Liver (tissue), 10 donors: ENCODE measurements at places on chromosomes 4 and X.

DNA sequence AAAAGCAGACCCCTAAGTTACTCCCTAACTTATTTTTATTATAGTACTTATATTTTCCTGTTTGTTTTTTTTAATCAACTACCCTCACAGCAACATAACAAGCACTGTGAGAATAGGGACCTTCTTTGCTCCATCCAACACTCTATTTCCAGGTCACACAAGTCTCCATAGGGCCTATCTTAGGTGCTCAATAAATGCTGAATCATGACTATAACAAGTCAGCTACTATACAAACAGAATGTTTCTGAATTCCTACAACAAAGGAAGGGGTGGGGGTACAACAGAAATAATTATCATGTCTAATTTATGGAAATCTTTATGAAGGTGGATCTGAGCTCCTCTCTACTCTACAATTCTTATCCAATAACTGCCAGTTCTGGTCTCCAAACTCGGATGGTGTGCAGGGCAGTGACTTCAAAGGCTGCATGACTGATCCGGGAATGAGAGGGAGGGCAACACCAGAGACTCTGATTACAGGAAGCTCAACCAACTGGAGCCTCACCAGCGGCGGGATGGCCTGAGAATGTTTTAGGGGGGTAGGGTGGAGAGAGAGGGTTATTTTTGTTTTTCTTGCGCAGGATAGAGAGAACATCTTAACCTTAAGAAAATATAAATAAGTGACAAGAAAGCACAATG lies 71.1 kb downstream of the HADH start:
- DNase-seq = no peak

GRCh38 chr4:26319467-26319948 lies 1.3 kb upstream of the RBPJ start:
- peak; percentile 90 for DNase-seq

GRCh38 chrX:41887691-41888090 lies 35.7 kb downstream of the CASK start:
- no peak for DNase-seq

GRCh38 chrX:136783159-136783558 lies 2.4 kb upstream of the ARHGEF6 start:
- DNase-seq = no peak

DNA sequence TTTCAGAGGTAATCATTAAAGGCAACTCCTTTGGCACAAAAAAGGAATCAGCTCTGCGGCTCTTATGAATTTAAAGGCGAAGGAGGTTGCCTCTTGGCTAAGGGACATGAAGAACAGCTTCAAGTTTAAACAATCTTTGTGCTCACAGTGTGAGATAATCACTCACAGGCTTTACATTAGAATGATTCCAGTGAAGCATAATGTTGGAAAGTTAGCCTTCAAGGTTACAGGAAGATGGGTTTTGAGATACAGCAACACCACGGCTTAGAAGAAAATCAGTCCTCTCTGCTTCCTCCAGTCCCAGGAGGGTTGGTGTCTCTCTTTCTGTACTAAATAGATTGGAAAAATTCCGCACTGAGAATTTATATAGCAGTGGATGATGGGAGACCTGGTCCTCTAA lies 11.6 kb upstream of the SCD5 start:
- DNase-seq = no peak

GRCh38 chr4:166903408-166903807 lies 330.9 kb downstream of the SPOCK3 start:
- no peak for DNase-seq

- DNase-seq = no peak
Measured at GRCh38 chrX:150080497-150080896, 142.2 kb upstream of the EOLA2 start.

DNA sequence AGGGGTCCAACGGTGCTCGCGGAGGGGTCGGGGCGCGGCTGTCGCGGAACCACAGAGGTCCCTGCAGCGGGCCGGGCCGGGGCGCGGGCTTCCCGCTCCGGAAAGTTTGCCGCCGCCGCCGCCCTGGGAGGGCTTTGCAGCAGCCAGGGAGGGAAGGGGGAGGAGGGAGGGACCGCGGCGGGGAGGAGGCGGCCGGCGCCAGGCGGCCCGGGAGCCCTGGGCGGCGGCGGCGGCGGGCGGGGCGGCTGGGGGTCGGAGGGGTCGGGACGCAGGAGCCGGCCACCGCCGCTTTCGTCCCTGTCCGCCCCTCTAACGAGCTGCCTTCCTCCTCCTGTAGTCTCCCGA lies 375 bp downstream of the FGFR3 start:
- DNase-seq = no peak

DNA sequence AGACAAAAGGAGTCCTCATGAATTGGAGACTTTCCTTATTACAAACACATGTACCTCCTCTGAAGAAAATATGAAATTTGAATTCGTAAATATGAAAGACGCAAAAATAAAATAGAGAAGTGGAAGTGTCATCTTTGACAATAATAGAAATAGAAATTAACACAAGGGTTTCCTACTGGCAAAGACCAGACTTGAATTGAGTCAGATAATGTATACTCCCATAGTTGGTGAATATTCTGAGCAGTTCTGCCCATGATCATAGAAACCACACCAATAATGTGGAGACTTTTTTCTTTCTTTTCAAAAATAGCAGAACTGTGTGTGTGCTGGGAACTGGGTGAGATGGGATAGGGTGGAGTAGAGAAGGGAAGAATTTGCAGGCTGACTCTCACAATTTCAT lies 277.7 kb upstream of the TET2 start:
- DNase-seq = no peak

GRCh38 chrX:19907794-19908193 lies 20.4 kb upstream of the SH3KBP1 start:
- no peak for DNase-seq

DNA sequence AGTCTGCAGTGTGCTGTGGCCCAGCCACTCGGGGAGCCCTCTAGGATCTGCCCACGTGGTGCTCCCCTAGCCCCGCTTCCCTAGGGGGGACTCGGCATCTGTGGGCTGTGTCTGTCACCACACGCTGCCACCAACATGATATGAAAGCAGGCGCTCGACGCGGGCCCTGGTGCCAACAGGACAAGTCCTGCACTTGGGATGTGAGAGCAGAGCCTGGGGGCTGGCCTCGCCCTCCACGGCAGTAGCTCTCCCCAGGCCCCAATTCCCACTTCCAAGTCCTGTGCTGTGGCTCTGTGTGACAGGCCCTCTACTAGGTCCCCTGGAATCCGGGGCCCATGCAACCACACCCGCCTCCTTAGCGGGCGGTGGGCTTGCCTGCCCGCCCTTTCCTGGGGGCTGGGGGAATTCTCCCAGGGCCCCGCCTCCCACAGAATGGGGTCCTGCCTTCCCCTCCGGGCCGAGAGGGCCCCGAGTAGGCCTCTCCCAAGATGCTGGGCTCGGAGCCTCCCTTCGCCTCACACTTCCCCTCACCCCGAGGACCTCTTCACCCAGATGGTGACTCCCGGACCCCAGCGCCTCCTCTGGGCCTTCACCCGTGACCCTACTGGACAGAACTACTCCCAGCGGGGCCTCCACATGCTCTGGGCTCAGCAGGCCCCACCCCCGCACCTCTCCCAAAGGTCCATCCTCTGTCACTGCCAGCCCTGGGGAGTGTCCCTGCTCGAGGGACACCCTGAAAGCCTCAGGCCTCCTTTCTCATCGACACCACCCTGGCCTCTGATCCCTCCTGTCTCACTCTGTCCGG lies 11.2 kb downstream of the LRPAP1 start:
- DNase-seq = no peak

- DNase-seq = peak; percentile 59
Measured at GRCh38 chrX:110407910-110408545, 49.4 kb downstream of the RTL9 start.

DNA sequence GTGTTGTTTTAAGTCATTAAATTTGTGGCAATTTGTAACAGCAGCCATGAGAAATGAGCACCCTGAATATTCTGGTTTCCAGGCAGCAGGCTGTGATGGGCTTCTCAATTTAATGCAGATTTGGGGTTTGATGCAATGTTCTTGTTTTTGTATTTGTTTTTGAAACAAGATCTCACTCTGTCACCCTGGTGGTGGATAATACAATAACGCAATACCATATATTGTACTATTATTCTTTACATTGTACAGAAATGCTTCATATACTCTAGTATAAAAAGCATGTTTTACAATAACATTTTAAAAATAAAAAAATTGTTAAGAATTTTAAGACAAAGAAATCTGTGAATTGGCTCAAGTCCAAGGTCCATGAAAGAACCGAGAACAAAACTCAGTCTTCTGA lies 129.1 kb downstream of the USP46 start:
- no peak for DNase-seq

GRCh38 chr4:184053434-184053833 lies 148.3 kb downstream of the STOX2 start:
- DNase-seq = no peak

GRCh38 chr4:173626277-173626676 lies 96.2 kb upstream of the HAND2 start:
- no peak for DNase-seq

- no peak for DNase-seq
Measured at GRCh38 chrX:113274345-113274744, 433.7 kb upstream of the AMOT start.

GRCh38 chr4:76084542-76084941 lies 10.0 kb downstream of the ART3 start:
- DNase-seq = no peak

DNA sequence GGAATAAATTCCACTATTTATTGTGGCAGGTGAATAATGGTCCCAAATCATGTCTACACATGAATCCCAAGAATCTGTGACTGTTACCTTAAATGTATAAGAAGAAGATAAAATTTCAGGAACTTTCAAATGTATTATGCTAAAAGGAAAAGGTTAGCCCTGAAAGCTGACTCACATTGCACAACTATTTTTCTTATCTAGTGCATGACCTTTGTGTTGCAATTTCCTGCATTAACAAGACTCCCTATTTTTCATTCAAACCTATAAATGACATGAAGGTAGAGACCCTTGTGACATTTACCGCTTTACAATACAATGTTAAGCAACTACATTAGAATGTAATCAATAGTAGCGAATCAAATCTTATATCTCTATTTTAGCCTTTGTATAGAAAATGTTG lies 36.7 kb downstream of the UBQLN2 start:
- DNase-seq = no peak

GRCh38 chr4:123621072-123621705 lies 224.6 kb downstream of the SPRY1 start:
- DNase-seq = no peak

GRCh38 chrX:42967681-42968300 lies 189.8 kb upstream of the PPP1R2C start:
- no peak for DNase-seq

DNA sequence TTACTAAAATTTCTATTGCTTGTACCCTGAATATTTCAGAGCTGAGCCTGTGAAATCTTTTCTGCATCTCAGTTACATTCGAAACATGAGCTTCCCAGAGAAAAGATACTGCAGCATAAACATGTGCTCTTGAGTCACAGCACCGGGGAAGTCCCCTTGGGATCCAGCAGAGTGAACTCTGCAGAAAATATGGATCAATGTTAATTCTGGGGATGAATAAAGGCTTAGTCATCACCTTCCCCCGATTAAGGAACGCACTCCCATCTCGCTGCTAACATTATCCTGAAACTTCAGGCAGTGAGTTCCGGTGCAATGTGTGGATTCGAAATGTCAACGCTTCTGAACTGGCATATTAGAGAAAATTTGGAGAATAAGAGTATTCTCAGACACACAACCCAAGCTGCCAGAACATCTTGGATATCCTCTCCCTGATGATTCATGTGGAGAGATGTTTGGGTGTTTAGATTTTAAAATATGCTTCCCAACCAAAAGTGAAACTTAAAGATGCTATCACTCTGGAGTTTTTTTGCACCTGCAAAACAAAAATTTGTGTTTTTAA lies 90.8 kb downstream of the IRF2 start:
- DNase-seq = no peak

DNA sequence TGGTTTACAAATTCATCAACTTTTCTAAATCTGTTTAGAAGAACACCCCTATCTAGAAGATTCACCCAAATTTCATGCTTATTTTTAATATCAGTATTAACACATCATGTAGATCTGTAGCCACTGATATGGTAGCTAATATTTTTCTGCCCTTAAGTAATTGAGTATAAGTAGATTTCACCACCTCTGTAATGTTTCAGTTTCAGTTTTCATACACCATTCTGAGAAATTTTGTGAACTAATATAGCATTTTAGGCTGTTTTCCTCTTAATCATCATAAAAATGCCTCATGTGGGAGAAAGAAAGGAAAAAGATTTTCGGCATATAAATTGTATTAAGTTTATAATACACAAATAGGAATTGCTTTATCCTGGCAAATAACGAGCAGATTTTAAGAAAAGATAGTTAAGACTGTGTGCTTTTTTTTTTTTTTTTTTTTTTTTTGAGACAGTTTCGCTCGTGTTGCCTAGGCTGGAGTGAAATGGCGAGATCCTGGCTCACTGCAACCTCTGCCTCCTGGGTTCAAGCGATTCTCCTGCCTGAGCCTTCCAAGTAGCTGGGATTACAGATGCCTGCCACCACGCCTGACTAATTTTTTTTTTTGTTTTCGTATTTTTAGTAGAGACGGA lies 21.4 kb upstream of the RBPJ start:
- DNase-seq = no peak

GRCh38 chr4:157896726-157897125 lies 276.1 kb downstream of the GASK1B start:
- no peak for DNase-seq

GRCh38 chrX:147935156-147935758 lies 23.5 kb downstream of the FMR1 start:
- DNase-seq = no peak

DNA sequence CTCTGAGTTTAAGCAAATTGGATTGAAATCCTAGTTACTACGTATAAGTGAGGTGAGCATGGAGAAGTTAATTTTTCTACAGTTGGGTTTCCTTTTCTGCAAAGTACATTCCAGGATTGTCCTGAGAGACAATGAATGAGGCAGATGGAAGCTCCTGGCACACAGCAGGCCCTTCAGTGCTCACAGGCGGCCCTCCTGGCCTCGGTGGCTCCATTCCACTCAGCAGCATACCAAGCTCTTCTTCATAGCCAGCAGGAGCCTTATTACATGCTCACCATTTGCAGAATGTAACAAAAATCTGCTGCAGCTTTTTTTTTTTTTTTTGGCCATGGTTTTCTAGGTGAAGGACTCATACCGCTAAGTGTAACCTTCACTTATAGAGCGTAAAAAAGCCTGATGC lies 113.2 kb upstream of the FAM9B start:
- no peak for DNase-seq

- no peak for DNase-seq
Measured at GRCh38 chrX:24479924-24480323, 14.8 kb downstream of the PDK3 start.

- no peak for DNase-seq
Measured at GRCh38 chrX:22467571-22467970, 194.9 kb downstream of the CBLL2 start.

DNA sequence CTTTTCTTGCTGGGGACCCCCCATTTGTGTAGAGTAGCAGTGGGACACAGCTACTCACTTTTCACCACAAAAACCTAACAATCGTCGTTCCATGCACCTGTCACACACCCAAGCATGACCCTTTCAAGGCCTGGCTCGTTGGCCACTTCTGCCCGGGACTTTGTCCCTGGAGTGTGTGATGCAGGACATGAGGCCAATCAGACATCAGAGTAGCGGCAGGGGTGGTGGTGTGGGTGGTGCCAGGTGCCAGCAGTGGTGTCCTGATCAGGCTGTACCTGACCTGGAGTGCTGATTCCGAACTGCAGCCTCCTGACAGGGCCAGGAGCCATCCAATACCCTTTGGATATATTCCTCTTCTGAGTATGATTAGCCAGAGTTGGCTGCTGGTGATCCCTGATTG lies 23.1 kb upstream of the PROM1 start:
- no peak for DNase-seq

- no peak for DNase-seq
Measured at GRCh38 chrX:68193234-68193633, 240.1 kb downstream of the OPHN1 start.
